ENCODE measurements at places on chromosomes 5 and 9. TPM values are rescaled to one million over a fixed set of nuclear protein-coding genes. Genes with fewer than 3 reads are reported as not detected.

DNA sequence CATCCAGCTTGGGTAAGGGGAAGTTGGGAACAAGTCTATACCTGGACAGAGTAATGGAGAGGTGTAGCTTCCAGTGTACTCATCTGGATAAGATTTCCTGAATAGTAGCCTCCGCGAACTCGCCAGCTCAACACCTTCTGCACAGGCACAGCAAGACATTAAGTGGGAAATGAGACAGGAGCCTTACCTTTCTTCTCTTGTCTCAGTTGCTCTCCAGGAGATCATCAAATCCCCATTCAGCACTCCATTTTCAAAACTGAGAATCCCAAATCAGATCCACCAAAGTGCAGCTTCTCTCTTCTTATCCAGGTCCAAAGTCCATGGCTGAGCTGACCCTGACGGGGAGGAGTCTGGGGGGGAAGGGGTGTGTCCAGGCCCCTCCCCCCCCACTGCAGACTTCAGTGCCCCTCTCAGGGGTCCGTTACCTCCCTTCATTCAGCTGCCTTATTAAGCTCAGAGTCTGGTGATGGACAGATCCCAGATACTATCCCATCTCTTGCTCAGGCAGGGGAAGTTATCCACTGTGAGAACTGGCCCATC lies 5.9 kb upstream of the MGAT1 start:
- DNase-seq = no peak

GRCh38 chr5:1799110-1799601 lies 481 bp downstream of the MRPL36 start:
- peak; percentile 30 for DNase-seq

DNA sequence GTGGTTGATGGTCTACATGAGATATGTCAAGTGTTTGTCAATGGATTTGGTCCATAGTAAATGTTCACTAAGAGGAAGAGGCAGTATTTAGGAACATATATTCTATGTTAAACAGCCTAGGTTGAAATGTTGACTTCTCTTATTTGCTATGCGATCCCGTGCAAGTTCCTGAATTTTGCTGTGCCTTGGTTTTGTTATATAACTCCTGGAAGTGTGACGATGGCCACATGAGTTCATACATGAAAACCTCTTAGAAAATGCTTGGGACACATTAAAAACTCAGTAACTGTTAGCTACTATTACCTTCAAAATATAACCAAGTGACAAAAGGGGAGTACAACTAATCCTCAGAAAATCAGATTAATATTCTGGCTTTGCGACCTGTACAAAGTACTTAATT lies 21.9 kb upstream of the FBXW2 start:
- no peak for DNase-seq

Gene BTNL8
- total RNA-seq = 0.19 TPM

- no peak for DNase-seq
These were observed 412.9 kb downstream of the CHSY3 start for GRCh38 chr5:130316971-130317680.

Gene PCDHA5
- total RNA-seq = 0.17 TPM

Gene CCNJL
- 10.4 TPM for total RNA-seq
